Neural crest cell (in vitro differentiated cells): ENCODE measurements at places on chromosomes 16 and 17. TPM values are rescaled to one million over a fixed set of nuclear protein-coding genes. Genes with fewer than 3 reads are reported as not detected.

- DNase-seq, result no peak
Measured at GRCh38 chr17:10920558-10921108, 82.7 kb upstream of the PIRT start.

DNA sequence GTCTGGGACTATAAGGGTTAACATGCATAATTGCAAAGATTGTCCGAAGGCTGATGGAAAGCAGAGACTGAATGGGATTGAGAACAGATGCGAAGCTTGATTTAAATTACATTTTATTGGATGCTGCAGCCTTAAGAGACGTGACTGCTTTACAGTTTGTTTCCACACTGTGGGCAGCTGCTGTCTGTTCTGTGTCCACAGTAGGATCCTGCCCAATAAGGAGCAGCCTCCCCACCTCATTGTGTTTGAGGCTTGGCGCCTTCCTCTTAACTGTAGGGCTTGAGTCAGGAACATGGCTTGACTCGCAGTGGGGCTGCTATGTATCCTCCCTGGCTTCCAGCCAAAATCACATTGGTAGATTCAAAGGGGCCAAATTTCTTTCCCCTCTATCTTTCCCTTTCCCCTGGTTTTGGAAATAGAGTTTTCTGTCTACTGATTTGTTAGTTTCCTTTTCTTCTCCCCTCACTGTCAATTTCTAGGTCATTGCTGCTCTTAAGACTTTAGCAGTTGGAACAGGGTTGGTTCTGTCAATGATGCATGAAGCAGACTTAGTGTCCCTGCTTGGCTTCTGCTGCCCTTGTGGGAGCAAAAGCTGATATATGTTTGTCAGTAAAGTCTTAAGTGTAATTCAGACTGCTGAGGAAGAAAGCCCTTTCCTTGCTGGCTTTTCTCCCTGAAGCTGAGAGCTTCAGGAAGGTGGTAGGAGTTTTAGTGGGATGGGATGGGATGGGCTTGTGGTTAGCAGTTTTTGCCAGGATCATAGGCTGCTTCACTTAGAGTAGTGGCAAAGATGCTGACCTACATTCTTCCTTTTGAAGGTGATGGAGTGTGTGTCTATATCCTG is 5.0 kb upstream of the RARA start:
- DNase-seq, result no peak

FOXC2 gene
- total RNA-seq, result 0.11 TPM in 1 of 2 replicates, not detected in the other

- DNase-seq, result no peak
Measured at GRCh38 chr17:35081638-35082037, 18.1 kb upstream of the RFFL start.

GRCh38 chr17:9484789-9485188 is 90.8 kb downstream of the STX8 start:
- DNase-seq, result no peak

SOX8 gene
- 19.4 and 19.8 TPM in 2 replicates for total RNA-seq

GRCh38 chr17:82085931-82086764 is 11.9 kb downstream of the FASN start:
- no peak for DNase-seq

DNA sequence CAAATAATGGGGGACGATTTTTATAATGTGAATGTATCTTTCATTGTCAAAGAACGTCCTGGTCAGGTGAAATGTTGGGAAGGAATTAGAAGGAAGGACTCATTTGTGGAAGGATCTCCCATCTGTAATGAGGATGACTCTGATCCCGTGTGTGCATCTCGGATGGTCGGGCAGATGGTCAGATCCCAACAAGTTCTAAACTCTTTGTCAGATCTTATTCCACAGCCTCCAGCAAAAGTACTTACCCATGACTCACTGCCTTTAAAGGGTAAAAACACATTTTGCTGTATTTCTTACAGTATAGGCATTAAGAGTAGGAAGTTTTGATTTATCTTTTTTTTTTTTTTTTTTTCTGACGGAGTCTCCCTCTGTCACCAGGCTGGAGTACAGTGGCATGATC is 539 bp upstream of the KRTAP4-8 start:
- DNase-seq, result no peak

MSLN gene
- total RNA-seq, result not detected in 2 replicates

GRCh38 chr17:6713130-6713917 is at the start of gene SLC13A5:
Gene SLC13A5, minus strand, starts transcription at chr17:6713369. Its CDS starts 36 bp downstream, at chr17:6713333.
- peak; percentile 67 for DNase-seq

DNA sequence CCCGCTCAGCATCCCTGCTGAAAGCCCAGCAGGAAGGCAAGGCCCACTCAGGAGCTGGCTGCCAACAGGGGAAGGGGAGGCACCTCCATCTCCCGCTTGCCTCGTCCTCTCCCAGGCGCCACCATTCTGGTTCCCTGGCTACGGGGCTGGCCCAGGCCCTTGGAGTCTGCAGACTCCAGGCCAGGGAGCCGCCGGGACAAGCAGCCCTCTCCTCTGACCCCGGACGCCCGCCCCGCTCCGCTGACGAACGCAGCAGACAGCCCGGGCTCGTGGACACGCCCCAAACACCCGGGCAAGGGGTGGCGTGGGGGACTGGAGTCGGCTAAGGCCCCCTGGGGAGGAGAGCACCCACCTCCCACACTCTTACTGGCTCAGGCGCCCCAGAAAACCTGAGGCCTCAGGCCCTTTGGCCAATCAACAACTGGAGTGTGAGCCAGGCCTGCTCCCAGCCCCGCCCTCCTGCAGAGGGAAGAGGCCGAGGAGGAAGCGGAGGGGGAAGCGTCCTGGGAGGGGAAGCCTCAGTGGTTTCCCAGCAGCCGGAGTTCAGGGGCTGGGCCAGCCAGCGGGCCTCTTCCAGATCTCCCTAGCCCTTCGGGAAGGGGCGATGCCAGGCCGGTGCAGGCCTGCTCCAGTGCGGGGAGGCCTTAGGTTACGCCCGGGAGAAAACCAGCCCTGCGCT is 4.2 kb downstream of the MNT start:
- peak; percentile 78 for DNase-seq

- no peak for DNase-seq
Measured at GRCh38 chr16:8458481-8459046, 131.7 kb downstream of the TMEM114 start.

GRCh38 chr16:14545346-14545884 is 84.6 kb downstream of the PARN start:
- DNase-seq, result no peak

DNA sequence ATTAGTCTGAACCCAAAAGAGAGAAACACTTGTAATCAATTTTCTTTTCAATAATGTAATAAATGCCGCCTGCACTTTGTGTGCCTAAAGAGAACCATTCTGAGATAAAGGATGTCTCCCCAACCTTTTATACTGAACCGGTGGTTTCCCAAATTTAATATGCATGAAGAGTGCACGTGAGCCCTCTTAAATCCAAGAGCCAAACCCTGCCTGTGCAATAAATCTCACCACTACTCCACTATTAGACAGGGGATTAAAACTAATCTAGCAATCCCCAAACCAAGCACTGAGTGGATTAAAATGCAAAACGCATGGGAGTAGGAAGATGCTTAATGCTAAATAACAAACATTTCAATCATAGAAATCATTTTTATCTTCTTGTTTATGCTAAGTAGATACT is 351.0 kb upstream of the PSMD7 start:
- no peak for DNase-seq

- no peak for DNase-seq
Measured at GRCh38 chr17:14784997-14785696, 480.0 kb downstream of the PMP22 start.

DNA sequence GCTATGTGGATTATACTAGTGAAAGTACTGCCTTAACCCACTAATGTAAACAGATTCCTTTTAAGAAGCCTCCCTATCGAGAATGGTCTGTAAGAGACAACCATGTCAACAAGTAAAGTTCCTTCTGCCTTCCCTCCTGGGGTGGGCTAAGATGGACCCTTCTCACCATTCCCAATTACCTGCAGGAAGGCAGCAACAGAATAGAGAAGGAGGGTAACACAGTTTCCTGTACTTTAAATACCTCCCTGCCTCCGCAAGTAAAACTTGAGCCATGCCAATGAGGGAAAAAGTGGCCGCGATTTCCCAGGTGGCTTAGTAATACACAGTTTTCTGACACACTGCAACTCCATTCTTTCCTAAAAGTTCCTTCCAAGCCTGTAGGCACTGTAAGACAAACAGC is 45.2 kb downstream of the TOX3 start:
- DNase-seq, result no peak

GRCh38 chr17:78038748-78039288 is 80.3 kb downstream of the TNRC6C start:
- no peak for DNase-seq

GRCh38 chr16:89859615-89860007 is 13.8 kb upstream of the TCF25 start:
- no peak for DNase-seq

DNA sequence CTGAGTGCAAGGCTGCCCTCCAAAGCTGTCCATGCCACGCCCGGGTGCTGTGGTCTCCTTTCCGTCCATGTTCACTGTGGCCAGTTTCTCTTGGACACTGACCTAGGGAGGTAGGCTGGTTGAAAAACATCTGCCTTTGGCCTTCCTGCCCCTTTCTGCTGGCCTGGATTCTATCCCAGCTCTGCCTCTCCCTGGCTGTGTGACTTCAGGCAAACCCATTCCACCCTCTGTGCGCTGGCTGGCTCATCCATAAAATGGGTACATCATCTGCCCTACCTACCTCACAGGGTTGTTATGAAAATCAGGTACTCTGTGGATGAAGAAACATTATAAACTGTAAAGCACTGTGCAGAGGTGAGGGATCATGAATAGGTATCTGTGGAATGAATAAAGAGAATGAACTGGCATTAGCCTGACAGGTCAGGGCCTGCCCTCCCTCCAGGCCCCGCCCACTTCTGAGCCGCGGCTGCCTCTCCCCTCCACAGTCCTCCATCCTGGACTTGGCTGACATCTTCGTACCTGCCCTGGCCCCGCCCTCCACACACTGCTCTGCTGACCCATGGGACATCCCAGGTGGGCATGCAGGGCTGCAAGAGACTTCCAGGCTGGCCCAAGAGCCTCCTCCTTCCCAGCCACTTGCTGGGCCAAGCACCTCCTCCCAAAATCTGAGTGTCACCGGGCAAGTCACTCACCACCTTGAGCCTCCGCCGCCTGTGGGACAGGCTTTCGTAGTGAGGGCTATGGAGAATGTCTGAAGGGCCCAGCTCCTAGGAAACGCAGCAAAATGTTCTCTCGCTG is 7.0 kb upstream of the SPATA20 start:
- no peak for DNase-seq

DNA sequence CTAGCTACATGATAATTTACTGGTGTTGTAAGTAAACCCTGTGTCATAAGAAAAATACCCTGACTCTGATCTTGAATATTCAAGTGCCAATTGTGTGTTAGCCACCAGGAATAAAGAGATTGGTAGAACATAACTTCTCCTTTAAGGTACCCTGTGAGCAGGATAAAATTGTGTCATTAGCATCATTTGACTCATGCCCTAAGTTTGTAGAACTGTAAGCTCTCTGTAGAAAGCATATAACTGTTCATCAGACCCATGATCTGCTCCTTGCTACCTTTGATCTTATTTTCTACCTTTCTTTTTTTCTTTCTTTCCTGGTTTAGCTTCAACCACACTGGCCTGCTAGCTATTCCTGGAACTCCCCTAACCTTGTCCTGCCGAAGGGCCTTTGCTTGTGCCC is 35.8 kb downstream of the PTRH2 start:
- DNase-seq, result no peak

CDH11 gene
- total RNA-seq, result 28.5 and 31.7 TPM in 2 replicates

DNA sequence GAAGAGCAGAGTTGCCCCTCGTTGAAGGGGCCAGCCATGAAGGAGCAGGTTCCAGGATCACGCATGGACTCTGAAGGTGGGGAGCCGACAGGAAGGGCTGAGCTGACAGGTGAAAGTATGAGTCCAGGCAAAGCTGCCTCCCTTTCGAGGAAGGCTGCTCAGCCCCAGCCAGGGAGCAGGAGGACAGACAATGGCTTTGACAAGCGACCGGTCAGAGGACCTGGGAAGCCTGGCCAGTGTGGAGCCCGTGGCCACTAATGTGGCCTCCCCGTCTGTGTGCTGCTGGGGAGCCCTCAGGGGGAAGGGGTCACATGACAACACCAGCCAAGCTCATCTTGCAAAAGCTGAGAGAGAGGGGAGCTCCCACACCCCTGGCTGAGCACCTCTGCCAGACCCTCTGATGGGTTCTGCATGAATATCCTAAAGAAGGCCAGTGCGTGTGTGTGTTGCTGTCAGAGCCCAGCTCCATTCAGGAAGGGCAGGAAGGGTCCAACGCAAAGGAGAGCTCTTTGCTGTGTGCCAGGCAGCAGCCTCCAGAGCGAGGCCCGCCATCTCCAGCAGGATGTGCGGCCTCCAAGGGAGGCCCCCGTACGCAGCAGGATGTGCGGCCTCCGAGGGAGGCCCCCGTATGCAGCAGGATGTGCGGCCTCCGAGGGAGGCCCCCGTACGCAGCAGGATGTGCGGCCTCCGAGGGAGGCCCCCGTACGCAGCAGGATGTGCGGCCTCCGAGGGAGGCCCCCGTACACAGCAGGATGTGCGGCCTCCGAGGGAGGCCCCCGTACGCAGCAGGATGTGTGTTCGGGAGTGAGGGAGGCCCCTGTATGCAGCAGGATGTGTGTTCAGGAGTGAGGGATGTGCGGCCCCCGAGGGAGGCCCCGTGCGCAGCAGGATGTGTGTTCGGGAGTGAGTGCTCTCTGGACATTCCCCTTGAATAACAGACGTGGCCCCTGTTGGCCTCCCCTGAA is 102.1 kb upstream of the CHMP6 start:
- no peak for DNase-seq

- DNase-seq, result no peak
Measured at GRCh38 chr17:21517538-21518293, 141.6 kb downstream of the KCNJ12 start.

DNA sequence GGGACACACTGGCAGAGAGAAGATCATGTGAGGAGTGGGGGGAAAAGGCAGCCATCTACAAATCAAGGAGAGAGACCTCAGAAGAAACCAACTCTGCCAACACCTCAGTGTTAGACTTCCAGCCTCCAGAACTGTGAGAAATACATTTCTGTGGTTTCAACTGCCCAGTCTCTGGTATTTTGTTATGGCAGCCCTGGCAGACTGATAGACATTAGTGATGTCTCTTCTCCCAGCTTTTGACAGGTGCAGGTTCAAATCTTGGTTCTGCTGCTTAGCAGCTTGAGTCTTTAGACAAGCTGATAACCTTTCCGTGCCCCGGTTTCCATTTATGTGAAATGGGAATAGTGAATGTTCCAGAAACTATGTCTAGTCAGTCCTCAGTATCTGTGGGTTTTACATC is 199.5 kb downstream of the SNX29 start:
- no peak for DNase-seq

CHRNE gene
- 0.21 TPM in 1 of 2 replicates, not detected in the other for total RNA-seq

DNA sequence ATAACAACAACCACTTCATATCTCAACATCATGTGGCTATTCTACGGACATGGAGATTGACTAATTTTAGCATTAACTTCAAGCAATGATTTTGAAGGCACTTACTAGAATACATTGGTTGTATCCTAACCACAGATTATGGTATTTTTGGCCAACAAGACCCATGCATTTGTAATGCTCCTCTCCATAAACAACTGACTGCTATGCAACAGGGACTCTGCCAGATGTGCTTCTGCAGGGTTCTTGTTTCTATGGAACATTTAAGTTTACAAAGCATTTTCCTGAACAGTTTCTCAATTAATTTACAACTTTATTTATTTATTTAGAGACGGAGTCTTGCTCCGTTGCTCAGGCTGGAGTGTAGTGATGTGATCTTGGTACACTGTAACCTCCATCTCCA is 178.0 kb downstream of the PARN start:
- DNase-seq, result no peak

GRCh38 chr17:65235284-65235683 is 98.1 kb downstream of the RGS9 start:
- no peak for DNase-seq

KRTAP3-1 gene
- not detected in 2 replicates for total RNA-seq

HBA1 gene
- not detected in 2 replicates for total RNA-seq
